ENCODE measurements at places on chromosomes 16 and 17.

DNA sequence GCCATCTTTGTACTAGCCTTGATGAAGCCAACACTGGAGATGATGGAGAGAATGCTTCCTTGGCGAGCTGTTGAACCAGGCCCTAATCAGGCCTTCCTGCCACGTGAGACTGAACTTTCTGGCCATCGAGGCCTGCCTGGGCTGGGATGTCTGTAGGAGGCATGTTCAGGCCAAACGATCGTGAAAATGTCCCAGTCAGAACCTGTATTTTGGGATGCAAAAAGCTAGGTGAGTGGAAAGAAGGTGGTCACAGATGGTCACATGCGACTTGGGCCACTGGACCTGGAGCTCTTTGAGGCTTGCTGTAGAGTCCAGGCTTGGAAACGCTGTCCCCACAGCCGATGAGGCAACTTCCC lies 12.9 kb downstream of the KNOP1 start:
- no peak for DNase-seq

DNA sequence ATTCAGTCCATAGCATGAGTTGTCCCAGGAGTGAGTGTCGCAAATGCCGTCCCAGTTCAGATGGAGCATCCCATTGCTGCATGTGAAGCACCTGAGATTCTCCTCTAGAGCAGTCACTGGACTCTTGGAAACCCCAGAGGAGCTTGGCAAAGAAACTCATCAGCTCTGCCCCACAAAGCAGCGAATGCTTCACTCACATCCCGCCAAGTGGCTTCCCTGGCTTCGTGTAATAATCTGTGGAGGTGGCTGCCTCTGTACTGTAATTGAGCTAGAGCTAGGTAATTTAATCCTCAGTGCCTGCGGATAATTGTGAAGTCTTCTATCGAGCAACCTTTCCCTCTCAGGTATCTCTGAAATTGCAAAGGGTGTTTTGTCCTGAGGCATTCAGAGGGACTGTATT lies 107.1 kb downstream of the SNX29 start:
- DNase-seq, result no peak

DNA sequence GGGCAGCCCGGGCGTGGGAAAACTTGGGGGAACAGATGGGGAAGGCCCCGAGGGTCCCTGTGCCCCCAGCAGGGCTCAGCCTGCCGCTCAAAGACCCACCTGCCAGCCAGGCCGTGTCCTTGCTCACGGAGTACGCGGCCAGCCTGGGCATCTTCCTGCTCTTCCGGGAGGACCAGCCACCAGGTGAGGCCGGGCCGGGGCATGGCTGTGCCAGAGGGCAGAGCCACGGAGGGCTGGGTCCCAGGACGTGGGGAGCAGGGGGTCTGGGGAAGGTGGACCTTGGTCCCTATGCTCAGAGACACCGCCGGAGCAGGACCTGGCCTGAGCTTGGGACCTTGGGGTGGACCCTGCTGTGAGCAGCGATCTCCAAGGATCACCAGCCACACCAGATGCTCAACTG lies 509 bp downstream of the ADAD2 start:
- DNase-seq, result no peak

GRCh38 chr17:52666264-52666663 lies 507.8 kb upstream of the CA10 start:
- no peak for DNase-seq

DNA sequence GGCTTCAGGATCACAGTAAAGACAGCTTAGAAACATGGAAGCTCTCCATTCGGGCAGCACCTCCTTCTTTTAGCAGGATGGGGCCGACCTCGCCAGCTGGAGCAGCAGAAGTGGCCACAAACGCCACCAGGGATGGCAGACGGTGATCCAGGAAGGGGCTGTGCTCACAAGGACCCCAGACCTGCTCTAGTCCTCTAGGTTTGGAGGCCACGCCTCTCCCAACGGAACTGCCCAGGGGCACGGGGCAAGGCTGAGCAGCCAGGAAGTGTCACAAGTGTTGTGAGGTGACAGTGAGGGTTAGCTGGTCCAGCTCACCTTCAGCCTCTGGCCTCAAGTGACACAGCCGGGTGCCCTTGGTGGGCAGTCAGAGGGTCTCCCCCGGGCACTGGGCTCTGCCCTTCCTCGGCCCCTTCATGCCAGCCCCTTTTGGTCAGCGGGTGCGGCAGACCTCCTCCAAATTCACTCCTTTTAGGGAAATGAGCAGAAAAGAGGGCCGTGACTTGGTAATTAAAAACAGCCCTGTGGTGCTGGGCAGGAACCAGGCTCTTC lies 20.4 kb downstream of the CEP295NL start:
- no peak for DNase-seq

DNA sequence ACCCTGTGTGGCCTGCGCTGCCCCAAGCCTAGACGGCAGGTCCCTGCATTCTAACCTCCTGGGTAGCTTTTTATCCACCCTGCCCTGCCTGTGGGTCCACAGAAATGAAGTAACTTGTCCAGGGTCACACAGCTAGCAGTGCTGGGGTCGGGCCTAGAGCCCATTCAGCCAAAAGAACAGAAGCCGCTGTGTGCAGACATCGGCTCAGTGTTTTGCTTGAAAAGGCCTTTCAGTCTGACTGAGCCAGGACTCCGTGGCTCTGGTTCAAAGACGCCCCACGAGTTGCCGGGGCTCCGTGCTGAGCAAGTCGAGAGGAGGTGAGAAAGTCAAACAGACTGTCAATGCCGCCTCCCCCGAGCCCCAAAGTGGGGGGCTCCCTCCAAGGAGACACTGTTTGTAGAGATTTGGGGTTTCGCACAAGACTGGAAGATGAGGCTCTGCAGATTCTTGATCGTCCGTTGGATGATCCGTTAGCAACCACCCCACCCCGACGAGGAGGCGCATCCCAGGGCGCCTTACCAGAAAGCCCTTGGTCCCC lies 226.2 kb downstream of the NTN1 start:
- no peak for DNase-seq
